Stimulated activated CD8-positive, alpha-beta memory T cell treated with anti-CD3 and anti-CD28 coated beads, Interleukin-4, amount 100 ng/mL, for 24 hours (primary cell): ENCODE measurements at places on chromosomes 1 and 21.
A peak's percentile ranks its signal among the peaks of the same experiment; 100 is the strongest.

GRCh38 chr1:7553042-7553690, 217.9 kb upstream of the VAMP3 start:
- DNase-seq = no peak

DNA sequence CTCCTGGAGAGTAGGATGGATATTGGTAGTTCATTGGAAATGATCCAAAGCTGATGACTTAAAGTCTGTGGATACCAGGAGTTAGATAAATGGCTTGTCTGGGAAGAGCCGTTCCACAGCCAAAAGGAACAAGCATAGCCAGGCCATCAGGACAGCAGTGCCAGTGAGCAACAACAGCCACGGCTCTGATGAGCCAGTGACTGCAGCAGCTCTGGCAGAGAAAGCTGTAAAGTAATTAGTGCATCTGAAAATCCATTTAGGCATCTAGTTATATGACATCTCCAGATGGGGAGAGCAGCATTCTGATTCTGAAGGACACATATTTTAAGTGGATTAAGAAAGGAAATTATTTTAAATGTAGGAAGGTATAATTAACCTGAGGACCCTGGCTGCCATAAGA, 256.2 kb upstream of the PLXNA2 start:
- no peak for DNase-seq

GRCh38 chr21:26115305-26115704, 55.3 kb downstream of the APP start:
- no peak for DNase-seq

- DNase-seq = no peak
Measured at GRCh38 chr1:203771901-203772301, 6.9 kb downstream of the LAX1 start.

- DNase-seq = peak; percentile 6
Measured at GRCh38 chr1:31505911-31506497, 70.3 kb upstream of the TINAGL1 start.
